Fibroblast of skin of abdomen (primary cell): ENCODE measurements at places on chromosomes 16 and 17.

DNA sequence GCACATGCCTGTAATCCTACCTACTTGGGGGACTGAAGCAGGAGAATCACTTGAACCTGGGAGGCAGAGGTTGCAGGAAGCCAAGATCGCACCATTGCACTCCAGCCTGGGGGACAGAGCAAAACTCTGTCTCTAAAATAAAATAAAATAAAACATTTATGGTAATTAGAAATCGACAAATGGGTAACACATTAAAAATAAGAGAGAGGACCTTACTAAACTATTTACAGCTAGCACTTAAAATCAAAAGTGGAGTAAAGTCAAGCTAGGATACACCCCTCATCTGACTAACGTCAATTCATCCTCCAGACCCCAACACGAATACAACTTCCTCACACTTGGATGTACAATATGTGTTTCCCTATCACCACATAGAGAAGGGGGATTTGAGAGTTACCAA is 27.8 kb upstream of the RHOT1 start:
- no peak for DNase-seq

GRCh38 chr17:51487947-51488346 is 227.6 kb downstream of the UTP18 start:
- DNase-seq = no peak

- DNase-seq = no peak
Measured at GRCh38 chr17:82200743-82201497, 11.7 kb downstream of the CCDC57 start.

GRCh38 chr17:43818966-43819365 is 14.0 kb downstream of the MPP3 start:
- no peak for DNase-seq

GRCh38 chr17:67441052-67441895 is 64.2 kb downstream of the PITPNC1 start:
- peak; percentile 61 for DNase-seq

- DNase-seq = peak; percentile 64
Measured at GRCh38 chr17:71632328-71632727, 488.5 kb upstream of the SOX9 start.

DNA sequence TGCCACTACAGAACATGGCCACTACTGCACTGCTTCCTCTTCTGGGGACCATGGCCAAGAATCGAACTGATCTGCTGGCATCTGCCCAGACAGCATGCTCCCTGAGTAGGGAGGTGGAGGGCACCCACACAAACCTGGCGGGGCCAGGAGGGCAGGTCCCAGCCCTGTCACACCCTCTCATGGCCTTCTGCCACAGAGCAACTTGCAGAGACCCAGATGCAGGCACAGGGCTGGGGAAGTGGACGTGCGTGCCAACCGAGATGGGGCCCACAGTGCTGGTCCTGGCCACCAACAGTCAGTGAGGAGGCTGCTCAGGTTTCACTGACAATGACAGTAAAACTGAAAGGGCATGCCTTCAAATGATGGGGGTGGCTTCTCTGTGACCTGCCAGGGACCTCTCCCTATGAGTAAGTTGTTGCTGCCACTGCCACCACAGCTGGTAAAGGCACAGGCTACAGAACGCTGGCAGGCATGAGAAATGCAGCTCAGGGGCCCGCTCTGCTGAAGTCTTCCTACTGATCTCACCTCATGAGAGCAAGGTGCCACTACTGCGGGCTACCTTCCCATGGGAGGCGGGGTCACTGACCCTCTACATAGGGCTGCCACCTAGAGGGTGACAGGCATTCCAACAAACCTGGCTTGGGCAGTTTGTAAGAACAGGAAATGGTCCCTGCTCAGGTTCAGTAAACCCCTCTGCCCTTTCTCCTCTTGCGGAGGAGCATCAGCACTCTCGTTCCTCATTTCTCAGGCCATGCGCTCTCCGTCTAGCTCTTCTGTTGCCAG is 15.5 kb downstream of the HIC1 start:
- no peak for DNase-seq

GRCh38 chr17:31674717-31675349 is 184.2 kb downstream of the COPRS start:
- peak; percentile 69 for DNase-seq

GRCh38 chr17:63156986-63157385 is 191.0 kb downstream of the TANC2 start:
- no peak for DNase-seq

GRCh38 chr16:84810518-84811273 is 9.1 kb upstream of the CRISPLD2 start:
- DNase-seq = peak; percentile 73

DNA sequence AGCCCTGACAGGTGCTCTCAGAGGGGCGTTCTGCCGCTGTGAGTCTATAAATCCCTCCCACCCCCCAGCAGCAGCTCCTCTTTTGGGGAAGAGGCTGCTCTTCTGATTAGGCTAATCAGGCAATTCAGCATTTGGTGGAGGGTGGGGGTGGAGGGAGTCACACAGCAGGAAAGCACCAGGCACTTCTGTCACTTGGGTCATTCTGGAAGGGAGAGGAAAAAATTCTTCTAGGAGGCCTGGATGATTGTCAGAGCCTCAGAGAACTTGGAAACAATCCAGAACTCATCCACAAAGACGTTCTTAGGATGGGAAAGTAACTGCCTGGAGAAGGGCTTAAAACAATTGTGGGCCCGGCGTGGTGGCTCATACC is 7.3 kb upstream of the SSTR2 start:
- no peak for DNase-seq

GRCh38 chr16:31472709-31473203 is 804 bp downstream of the TGFB1I1 start:
- DNase-seq = peak; percentile 95

- DNase-seq = no peak
Measured at GRCh38 chr17:34902831-34903547, 58.3 kb downstream of the CCT6B start.

DNA sequence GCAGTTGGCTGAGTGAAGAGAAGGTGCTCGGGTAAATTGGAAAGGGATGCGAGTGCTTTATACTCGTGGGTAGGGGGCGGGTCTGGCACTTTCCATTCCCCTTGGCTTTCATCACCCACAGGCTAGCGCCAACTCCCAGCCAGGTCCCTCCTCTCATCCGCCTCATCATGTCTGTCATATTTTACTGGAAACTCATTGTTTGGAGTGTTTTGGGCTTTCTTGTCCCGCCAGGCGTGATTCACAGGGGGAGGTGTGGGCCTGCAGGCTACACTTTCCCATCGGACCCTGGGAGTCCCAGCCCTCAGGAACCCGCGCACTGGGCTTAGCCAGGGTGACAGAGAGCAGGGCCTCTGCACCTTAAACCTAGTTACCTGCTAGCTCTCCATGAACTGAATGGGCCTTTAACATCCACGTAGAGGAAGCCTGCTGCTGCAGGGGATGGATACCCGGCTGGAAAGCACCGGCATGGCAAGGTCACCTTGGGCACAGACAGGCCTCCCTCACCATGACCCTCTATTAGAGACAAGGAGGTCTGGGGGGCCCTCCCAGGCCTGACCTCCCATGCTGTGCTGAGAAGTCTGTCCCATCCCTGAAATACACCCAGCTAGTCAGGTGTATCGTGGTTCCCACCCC is at the start of gene KRT14:
Gene KRT14, minus strand, starts transcription at position 33 of the 633 bp plus-strand sequence. CDS start 61 bp downstream, outside the sequence.
- DNase-seq = no peak

GRCh38 chr16:76932541-76933211 is 258.3 kb upstream of the MON1B start:
- peak; percentile 18 for DNase-seq

DNA sequence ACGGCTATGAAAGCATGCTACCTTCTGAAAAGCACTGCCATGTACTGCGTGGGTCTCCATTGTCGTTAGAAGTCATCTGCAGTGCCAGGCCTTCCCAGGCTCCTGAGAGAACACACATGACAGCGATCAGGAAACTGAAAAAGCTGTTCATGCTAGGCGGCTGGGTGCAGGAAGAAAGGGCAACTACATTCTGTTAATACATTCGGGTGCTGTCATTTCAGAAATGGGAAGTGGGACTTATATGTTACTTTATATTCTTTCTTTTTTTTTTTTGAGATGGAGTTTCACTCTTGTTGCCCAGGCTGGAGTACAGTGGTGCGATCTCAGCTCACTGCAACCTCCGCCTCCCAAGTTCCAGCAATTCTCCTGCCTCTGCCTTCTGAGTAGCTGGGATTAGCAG is 19.9 kb downstream of the CFAP20 start:
- no peak for DNase-seq

GRCh38 chr16:50172195-50172922 is 19.3 kb downstream of the TENT4B start:
- DNase-seq = no peak

GRCh38 chr17:412211-413015 is 59.8 kb upstream of the RPH3AL start:
- peak; percentile 69 for DNase-seq

- no peak for DNase-seq
Measured at GRCh38 chr16:3262517-3262916, 6.1 kb upstream of the MEFV start.

- peak; percentile 93 for DNase-seq
Measured at GRCh38 chr16:87895641-87896141, 26.4 kb upstream of the SLC7A5 start.

DNA sequence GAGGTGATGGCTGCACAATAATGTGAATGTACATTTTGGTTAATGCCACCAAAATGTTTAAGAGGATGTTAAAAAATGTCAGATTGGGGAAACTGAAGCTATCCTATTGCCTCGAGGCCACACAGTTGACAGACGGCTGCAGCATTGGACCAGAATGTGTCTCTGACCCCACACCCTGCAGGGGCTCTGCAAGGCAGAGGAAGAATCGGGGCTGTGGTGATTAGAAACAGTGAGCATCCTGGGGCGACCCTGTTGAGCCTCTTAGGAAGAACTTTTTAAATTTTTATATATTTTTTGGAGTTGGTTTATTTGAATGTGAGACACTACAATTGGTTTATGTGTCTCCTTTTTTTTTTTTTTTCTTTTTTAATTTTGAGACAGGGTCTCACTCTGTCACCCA is 15.0 kb upstream of the ADORA2B start:
- DNase-seq = no peak

GRCh38 chr17:29089601-29090044 is 46.7 kb downstream of the PIPOX start:
- no peak for DNase-seq

DNA sequence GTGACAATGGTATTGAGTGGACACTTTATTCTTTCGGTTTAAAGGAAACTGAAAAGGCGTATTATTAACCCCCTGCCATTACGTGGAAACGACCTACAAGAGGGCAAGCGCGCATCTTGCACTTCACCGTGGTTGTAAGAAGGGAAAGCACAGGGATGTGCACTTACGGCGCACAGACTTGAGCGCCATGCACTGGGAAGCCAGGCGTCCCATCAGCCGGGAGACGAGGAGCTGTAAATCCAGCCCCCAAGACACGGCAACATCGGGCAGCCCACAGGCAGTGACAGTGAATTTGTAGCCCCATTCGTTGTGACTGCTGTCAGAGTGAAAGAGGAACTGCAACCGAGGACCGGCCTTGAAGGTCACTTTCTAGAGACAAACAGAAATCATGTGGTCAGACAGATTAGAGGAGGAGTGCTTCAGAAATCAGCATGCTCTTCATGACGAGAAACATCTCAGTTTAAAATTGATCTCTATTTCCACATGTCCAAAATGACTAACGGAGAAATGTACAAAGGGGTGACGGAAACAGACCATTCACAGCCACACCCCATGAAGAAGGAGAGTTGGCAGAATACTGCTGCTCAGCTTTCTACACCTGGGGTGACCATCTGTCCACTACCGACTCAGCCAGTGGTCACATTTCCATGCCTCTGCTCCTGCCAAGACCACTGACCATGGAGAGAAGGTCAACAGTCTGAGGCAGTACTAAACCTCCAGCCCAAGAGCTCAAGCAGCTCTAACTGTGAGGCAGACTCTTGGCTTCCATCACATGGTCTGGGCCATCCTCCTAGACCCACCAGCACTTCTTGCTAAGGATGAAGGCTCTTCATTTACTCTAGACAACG is 68.6 kb downstream of the ZZEF1 start:
- no peak for DNase-seq

DNA sequence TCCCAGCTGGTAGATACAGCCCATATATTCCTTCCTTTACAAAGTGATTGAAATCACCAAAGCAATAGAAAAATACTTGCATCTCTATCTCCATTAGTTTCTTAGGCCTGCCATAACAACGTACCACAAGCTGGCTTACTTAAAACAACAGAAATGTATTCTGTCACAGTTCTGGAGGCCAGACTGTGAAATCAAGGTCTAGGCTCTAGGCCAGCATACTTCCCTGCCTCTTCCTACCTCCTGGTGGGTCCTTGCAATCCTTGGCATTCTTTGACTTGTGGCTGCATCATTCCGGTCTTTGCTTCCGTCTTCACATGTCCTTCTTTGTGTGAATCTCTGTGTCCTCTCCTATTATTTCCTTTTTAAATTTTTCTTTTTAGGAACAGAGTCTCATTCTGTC is 62.5 kb downstream of the ERCC4 start:
- DNase-seq = peak; percentile 68

DNA sequence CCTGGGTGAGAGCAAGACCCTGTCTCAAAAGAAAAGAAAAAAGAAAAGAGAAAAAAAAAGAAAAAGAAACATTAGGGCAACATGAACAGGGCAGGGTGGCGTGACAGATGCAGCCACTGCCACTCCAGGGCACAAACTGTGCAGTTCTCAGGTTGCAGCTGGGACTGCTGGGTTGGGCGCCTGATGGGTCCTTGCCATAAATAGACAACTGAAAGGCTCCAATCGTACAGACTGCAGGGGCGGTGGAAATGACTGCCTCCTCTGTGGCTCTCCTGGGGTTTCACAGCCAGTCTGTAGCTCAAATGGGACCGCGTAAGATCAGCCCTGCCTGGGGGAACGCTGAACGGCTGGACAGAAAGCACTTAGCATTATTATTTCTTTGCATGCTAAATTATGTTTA is 130.7 kb downstream of the CPPED1 start:
- no peak for DNase-seq

DNA sequence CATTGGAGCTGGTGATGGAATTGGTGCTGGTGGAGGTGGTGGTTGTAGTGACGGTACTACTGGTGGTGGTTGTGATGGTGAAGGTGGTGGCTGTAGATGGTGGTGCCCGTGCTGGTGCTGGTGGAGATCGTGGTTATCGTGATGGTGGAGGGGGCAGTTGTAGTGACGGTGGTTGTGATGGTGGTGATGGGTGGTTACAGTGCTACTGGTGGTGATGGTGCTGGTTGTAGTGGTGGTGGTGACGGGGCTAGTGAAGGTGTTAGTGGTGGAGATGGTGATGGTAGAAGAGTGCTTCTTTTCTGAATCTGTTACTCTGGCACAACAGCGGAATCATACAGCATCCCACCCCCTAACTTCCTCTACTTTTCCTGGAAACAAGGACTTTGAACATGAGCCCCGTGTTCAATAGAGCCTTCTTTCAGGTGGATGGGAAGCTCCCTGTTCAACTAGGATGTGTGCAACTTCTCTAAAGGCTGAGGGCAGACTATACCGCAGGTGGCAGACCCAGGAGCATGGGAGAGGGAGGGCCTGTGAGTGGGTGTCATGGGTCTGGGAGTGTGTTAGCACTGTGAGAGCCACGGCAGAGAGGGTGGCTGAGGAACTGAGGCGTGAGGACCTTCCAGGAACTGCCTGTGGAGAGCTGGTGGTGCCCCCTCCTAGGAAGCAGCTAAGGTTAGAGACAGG is 8.2 kb downstream of the TBX21 start:
- DNase-seq = no peak
